ENCODE measurements at places on chromosomes 3 and 15. TPM values are rescaled to one million over a fixed set of nuclear protein-coding genes. Genes with fewer than 3 reads are reported as not detected.

DNA sequence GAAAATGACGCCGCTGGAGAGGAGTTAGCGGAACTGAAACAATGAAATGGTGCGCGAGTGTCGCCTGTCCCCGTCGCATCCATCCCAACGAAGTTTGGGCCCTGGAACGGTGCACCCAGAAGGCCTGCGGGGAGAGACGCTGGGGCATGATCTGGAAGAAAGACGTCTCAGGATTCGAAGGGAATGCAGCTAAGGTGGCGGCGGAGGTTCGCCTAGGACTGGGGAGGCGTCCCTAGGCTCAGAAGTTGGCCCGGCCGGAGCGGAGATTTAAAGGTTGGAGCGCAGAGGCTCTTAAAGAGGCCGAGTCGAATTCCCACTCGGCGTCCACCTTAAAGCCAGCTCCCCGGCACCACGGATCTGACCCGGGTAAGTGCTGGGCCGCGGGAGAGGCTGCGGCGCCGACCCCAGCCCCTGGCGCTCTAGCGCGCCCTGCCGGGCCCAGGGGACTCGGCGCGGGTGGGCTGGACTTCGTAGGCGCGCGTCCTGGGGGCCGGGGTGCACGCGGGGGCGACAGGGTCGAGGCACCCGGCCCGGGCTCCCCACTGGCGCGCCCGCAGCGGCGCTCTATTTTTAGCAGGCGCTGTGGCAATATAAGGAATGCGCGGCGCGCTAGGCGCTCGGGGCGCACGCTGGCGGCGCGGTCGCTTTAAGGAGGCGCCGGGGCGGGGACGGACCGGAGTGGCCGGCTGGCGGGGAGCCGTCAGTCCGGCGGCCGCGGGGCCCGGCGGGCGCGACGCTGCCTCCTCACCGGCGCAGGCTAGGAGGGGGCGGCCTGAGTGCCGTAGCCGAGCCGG, at the start of gene MRAS:
Gene MRAS, plus strand, starts transcription at position 620 of the 794 bp plus-strand sequence. CDS start 24,305 bp downstream, outside the sequence.
- H3K27ac ChIP-seq: peak within 1 kb of the TSS; percentile 48
- DNase-seq: peak; percentile 55
- H3K27me3 ChIP-seq: no peaks in the 10 kb centered on the region
- H3K4me3 ChIP-seq: peak within 1 kb of the TSS; percentile 64
- no peaks in the 10 kb centered on the region for H3K36me3 ChIP-seq
- peaks cover 3% of the 10 kb centered on the region for H3K4me1 ChIP-seq

MAGI1 gene
- 47.7 TPM for total RNA-seq

DNA sequence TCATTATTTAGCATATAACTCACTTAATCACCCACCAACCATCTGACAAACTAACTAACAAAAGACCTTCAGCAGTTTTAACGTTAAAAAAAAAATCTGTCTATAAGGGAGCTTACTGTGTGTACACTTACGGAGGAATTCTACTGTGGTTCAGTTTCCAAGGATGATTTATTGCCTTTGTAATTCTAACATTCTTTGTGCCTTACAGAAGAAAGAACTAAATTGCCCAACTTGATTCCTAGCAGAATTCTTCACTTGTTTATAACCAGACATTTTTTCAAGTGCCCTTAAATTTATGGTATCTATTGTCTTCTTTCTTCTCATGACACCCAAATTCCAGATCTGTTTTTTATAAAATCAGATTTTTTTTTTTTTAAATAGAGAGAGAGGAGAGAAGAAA, 119.7 kb upstream of the IGSF10 start:
- H3K27me3 ChIP-seq: no peaks in the 10 kb centered on the region
- no peak overlapping the region for H3K27ac ChIP-seq
- H3K4me3 ChIP-seq: no peak overlapping the region
- DNase-seq: no peak

ZSCAN2 gene
- 13.5 TPM for total RNA-seq

GRCh38 chr3:161854232-161854771, 357.7 kb downstream of the OTOL1 start:
- no peaks in the 10 kb centered on the region for H3K4me1 ChIP-seq
- peak overlapping the region; percentile 63 for H3K27ac ChIP-seq
- H3K36me3 ChIP-seq: no peaks in the 10 kb centered on the region
- H3K4me3 ChIP-seq: no peak overlapping the region
- no peaks in the 10 kb centered on the region for H3K27me3 ChIP-seq

DNA sequence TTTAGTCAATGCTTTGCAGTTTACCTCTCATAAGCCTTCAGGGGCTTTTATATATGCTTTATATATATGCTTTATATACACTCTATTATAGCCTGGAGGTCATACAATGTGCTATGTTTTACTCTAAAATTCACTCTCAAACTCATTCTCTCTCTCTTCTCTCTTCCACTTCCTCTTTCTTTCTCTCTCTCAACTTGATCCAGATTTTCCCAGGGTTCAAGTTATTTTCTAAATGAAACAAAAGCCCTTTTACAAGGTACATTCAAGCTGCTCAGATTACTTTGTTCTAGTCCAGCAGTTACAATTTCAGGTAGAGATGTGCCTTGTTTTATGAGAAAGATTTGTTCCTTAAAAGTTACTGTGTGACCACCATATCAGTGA, 79.6 kb upstream of the ACP3 start:
- H3K27ac ChIP-seq: no peak overlapping the region
- no peak overlapping the region for H3K4me3 ChIP-seq
- DNase-seq: no peak

DNA sequence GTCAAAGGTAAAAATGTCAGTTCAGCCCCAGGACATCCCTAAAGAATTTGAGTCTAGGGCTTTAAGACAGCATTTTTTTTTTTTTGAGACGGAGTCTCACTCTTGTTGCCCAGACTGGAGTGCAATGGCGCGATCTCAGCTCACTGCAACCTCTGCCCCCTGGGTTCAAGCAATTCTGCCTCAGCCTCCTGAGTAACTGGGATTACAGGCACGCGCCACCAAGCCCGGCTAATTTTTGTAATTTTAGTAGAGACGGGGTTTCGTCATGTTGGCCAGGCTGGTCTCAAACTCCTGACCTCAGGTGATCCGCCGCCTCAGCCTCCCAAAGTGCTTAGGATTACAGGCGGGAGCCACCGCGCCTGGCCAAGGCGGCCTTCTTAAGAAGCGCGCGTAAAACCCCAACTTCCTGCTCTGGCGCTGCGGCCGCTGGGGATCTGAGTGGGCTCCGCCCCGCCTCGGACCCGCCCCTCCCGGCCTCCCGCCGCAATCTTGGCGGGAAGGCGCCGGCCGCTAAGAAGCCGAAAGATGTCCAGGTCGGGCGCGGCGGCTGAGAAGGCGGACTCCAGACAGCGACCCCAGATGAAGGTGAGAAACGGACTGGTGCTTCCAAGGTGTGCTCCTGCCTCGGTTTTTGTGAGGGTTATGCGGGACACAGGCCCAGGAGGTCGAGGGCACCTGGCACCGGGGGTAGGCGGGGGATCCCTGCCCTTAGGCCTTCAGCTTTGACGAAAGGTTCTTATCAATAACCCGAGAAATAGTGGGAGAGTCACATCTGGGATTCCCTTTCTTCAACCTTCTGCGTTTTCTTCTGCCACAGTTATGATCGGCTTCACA, at the start of gene WDR76:
Gene WDR76, plus strand, starts transcription at position 495 of the 834 bp plus-strand sequence. Its CDS starts 31 bp downstream, at position 526.
- peak within 1 kb of the TSS; percentile 54 for H3K27ac ChIP-seq
- peaks cover 21% of the 10 kb centered on the region for H3K4me1 ChIP-seq
- H3K4me3 ChIP-seq: peak within 1 kb of the TSS; percentile 88
- no peaks in the 10 kb centered on the region for H3K27me3 ChIP-seq

ITIH1 gene
- total RNA-seq: not detected

SLC25A38 gene
- total RNA-seq: 20.0 TPM

CACNA2D3 gene
- not detected for total RNA-seq

GRCh38 chr3:71067977-71068654, 515.4 kb downstream of the FOXP1 start:
- H3K4me3 ChIP-seq: no peak overlapping the region
- H3K27me3 ChIP-seq: no peaks in the 10 kb centered on the region
- H3K27ac ChIP-seq: no peak overlapping the region
- no peak for DNase-seq

DNA sequence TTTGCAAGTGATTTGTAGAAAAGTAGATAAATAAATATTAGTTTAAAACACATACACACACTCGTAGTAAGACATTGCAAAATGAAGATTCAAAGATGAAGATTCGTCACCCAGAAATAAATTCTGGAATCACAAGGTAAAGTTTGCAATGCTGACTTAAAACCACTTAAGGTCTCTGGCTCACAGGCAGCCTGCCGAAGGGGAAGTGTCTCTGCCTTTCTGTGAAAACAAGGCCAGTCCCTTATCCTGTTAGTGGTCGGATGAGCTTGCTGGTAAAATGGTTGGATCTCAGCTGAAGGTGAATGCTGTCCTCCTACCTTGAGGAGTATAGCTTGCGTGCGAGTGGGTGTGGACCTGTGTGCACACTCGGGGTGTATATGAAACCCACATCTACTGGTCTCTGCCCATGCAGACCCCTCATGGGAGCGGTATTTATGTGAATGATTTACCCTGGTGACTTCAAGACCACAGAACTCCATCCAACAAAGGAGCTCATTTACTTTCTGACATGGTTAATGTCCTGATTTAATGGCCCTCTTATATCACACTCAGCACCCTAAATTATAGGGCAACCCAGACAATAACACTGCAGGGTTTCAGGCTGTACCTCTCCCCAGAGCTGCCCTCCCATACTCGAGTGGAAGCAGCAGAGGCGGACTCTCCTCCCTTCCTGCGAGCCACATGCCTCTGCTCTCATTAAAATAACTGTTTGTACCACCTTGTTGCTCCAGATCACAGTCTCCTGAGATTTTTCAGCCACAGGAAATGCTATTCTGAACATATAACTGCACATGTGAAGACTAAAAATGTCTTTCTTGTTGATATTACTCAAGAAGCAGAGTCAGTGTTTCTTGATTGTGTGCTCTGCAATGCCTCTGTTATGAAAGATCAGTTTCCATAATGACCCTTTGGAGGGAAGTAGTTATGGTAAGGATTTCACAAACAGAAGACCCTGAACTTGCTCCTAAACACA, 45.9 kb upstream of the ALDH1A3 start:
- no peaks in the 10 kb centered on the region for H3K4me1 ChIP-seq
- no peak for DNase-seq
- no peaks in the 10 kb centered on the region for H3K36me3 ChIP-seq
- no peaks in the 10 kb centered on the region for H3K27me3 ChIP-seq
- H3K4me3 ChIP-seq: no peak overlapping the region

DCP1A gene
- 38.0 TPM for total RNA-seq

DNA sequence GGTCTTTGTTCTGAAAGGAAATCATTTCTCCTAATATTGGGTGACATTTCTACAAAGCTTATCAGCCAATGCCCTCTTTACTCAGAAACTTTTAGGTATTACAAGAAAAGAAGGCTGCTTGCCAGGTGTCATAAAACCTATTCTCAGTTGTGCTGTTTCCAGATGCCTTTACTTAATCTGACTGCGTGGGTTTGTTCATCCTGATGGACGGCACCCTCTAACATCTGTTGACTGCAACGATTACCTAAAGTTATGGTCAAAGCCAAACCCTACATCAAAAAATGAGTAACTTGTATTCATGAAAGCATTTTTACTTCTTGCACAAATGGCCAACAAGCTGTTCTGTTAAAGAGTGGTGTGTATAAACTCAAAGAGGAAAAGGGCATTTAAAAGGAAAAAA, 207.7 kb upstream of the PDZRN3 start:
- no peak for DNase-seq
- no peak overlapping the region for H3K27ac ChIP-seq
- H3K4me1 ChIP-seq: no peaks in the 10 kb centered on the region
- H3K27me3 ChIP-seq: no peaks in the 10 kb centered on the region
- H3K4me3 ChIP-seq: no peak overlapping the region

DNA sequence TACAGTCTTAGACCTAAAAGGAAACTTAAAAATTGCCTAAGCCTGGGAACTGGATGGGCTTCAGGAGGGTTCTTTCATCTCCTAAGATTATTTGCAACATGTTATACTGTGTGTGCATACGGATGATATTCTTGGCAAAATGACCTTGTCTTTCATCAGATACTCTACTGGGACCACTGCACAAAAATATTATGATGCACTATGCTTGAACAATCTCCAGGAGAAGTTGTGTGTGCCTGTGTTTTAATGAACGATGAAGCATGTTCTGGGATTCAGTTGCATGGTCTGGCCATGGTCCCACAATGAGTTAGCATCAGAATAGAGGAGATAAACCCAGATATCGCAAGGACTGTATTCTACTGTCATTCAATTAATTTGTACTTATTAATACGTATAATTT, 68.7 kb downstream of the GAP43 start:
- no peak for DNase-seq
- no peak overlapping the region for H3K27ac ChIP-seq
- no peaks in the 10 kb centered on the region for H3K27me3 ChIP-seq
- H3K4me1 ChIP-seq: no peaks in the 10 kb centered on the region

DNA sequence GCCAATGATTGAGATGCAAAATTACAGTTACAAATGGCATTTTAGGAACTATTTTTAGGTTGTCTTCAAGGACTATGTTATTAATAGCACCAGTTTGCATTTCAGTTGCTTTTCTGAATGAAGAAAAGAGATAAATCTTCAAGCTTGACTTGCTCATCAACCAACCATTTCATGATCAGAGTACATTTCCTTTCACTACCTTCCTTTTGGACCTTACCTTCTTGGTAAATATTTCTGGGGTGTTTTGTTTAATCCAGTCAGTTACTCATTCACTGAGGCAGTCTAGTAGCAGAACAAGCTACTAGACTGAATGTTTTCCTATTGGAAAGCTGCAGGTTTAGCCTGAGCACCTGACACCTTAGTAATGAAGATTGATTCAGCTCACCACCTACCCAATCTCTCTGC, 8.2 kb downstream of the SLC27A2 start:
- no peak for DNase-seq
- no peak overlapping the region for H3K4me3 ChIP-seq

PDCD10 gene
- 47.8 TPM for total RNA-seq

- no peak overlapping the region for H3K4me3 ChIP-seq
- no peak for DNase-seq
- no peak overlapping the region for H3K27ac ChIP-seq
- no peaks in the 10 kb centered on the region for H3K36me3 ChIP-seq
- H3K27me3 ChIP-seq: peaks cover 39% of the 10 kb centered on the region
Observed at GRCh38 chr15:65395567-65396202, 17.9 kb upstream of the IGDCC3 start.

DNA sequence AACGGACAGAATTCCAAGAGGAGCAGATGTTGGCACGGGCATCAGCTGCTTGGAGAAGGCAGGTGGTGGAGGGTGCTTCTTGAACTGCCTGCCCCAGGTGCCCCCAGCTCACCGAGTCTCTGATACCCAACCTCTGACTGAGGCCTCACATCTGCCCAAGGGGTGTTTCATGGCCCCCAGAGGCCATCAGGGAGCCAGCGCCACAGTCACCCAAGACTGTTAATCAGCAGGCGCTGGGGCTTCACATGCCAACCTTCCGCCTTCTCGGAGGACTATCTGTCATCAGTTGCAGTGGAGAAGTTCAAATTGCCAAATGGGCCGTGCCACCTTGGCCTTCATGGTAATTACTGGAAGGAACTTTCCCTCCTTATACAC, 61.9 kb upstream of the SLC6A1 start:
- peaks cover 9% of the 10 kb centered on the region for H3K4me1 ChIP-seq
- H3K27me3 ChIP-seq: no peaks in the 10 kb centered on the region
- H3K4me3 ChIP-seq: no peak overlapping the region
- no peak overlapping the region for H3K27ac ChIP-seq
- DNase-seq: no peak
- no peaks in the 10 kb centered on the region for H3K36me3 ChIP-seq

DNA sequence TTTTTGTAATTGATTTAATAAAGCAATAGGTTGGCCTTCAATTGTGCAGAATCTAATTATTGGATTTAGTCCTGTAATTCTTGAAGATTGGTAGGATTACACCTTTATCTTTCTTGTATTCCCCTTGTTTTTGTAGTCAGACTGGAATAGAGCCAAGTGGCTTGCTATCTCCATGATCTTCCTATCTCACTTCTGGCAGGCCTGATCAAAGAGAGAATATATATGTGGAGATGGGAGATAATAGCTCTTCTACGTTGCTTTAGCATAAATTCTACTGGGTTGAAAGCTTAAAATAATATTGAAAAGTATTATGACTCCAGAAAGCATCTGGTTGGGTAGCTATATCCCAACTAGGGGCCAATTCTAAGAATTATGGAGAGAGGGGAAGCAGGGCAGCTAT, 16.9 kb upstream of the IFT57 start:
- no peak for DNase-seq
- H3K27ac ChIP-seq: no peak overlapping the region
- H3K27me3 ChIP-seq: no peaks in the 10 kb centered on the region
- no peak overlapping the region for H3K4me3 ChIP-seq

Measured in endothelial cell of umbilical vein (primary cell).